Activated CD8-positive, alpha-beta T cell treated with anti-CD3 and anti-CD28 coated beads, Interleukin-2, amount 10 ng/mL, durations not matched to agents 7 days and 5 days (primary cell): ENCODE measurements at places on chromosomes 4 and X. TPM values are rescaled to one million over a fixed set of nuclear protein-coding genes. Genes with fewer than 3 reads are reported as not detected.

DNA sequence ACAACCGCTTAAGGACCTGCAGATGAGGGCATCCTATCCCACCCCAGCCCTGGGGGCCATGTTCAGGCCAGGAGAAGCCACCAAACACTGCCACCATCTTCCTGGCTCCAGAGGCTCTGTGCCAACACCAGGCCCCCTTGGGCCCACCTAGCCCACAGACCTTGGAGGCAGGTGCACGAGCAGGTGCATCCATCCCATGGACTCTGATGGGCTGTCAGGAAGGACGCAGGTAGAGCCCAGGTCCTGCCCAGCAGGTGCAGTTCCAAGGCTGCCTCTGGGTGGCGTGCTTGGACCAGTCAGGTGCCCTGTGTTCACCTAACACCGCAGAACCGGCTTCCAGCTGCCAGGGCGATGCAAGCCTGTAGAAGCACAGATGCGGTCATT, 22.8 kb upstream of the PDE6B start:
- H3K27me3 ChIP-seq: peaks cover 15% of the 10 kb centered on the region
- H3K36me3 ChIP-seq: no peaks in the 10 kb centered on the region
- H3K4me3 ChIP-seq: no peak overlapping the region
- peaks cover 8% of the 10 kb centered on the region for H3K4me1 ChIP-seq

- no peaks in the 10 kb centered on the region for H3K36me3 ChIP-seq
- H3K27ac ChIP-seq: no peak overlapping the region
- H3K4me1 ChIP-seq: no peaks in the 10 kb centered on the region
- no peaks in the 10 kb centered on the region for H3K27me3 ChIP-seq
Observed at GRCh38 chr4:84925558-84925957, 40.9 kb downstream of the WDFY3 start.

The ATP8A1 gene
- 38.5 TPM for total RNA-seq

The PRSS12 gene
- total RNA-seq: not detected

DNA sequence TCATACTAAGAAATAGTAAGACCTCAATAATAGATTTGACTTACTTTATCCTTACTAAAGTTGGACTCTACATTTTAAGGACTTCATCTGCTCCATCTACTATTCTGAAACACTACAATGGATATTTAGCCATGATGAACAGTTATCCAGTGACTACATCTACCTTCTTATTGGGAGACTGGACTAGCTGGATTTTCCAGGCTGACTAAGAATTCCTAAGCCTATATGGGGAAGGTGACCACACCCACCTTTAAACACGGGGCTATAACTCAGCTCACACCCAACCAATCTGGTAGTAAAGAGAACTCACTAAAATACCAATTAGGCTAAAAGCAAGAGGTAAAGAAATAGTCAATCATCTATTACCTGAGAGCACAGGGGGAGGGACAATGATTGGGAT, 1438.4 kb downstream of the TECRL start:
- H3K36me3 ChIP-seq: no peaks in the 10 kb centered on the region
- no peak for DNase-seq
- H3K27ac ChIP-seq: no peak overlapping the region
- H3K4me1 ChIP-seq: no peaks in the 10 kb centered on the region

GRCh38 chr4:133929531-133930239, 271.9 kb downstream of the PABPC4L start:
- no peak overlapping the region for H3K27ac ChIP-seq
- no peak overlapping the region for H3K4me3 ChIP-seq
- H3K27me3 ChIP-seq: no peaks in the 10 kb centered on the region
- H3K36me3 ChIP-seq: no peaks in the 10 kb centered on the region
- H3K4me1 ChIP-seq: no peaks in the 10 kb centered on the region

- no peak overlapping the region for H3K4me3 ChIP-seq
- no peak for DNase-seq
Observed at GRCh38 chr4:175871774-175872405, 59.8 kb upstream of the GPM6A start.

The CXCL9 gene
- not detected for total RNA-seq

- no peaks in the 10 kb centered on the region for H3K27me3 ChIP-seq
- no peak overlapping the region for H3K27ac ChIP-seq
- H3K4me1 ChIP-seq: peaks cover 24% of the 10 kb centered on the region
Observed at GRCh38 chrX:40150503-40150902, 52.7 kb upstream of the BCOR start.

DNA sequence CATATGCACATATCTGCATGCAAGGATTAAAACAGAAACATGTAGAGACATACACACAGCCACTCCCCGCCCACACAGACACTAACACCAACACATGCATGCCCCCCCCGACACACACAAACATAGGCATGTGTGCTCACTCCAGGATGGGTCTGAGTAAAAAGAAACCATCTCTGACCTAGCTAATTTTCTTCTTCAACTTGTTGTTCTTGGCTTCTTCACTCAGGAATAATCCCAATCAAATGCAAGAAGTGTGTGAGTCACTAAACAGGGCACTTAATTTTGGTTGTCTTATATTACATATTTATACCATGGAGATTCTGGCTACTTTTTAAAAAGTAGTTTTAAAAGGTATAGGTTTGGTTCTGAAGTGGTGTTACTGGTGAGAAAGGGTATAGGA, 28.3 kb downstream of the ENOX2 start:
- peaks cover 12% of the 10 kb centered on the region for H3K36me3 ChIP-seq
- no peak for DNase-seq
- H3K27ac ChIP-seq: no peak overlapping the region
- peaks cover 12% of the 10 kb centered on the region for H3K4me1 ChIP-seq
- H3K4me3 ChIP-seq: no peak overlapping the region

The RAI2 gene
- total RNA-seq: not detected

- H3K4me3 ChIP-seq: no peak overlapping the region
- no peaks in the 10 kb centered on the region for H3K36me3 ChIP-seq
- no peak for DNase-seq
Observed at GRCh38 chr4:56575820-56576429, 70.3 kb downstream of the ARL9 start.

- no peaks in the 10 kb centered on the region for H3K36me3 ChIP-seq
Observed at GRCh38 chr4:153152501-153153338, 51.5 kb upstream of the TRIM2 start.

- DNase-seq: no peak
- peaks cover 46% of the 10 kb centered on the region for H3K36me3 ChIP-seq
Observed at GRCh38 chrX:156000361-156000926, 2.9 kb downstream of the IL9R start.

GRCh38 chr4:52721968-52722815, 29.0 kb downstream of the ERVMER34-1 start:
- peak overlapping the region; percentile 81 for H3K27ac ChIP-seq
- peaks cover 13% of the 10 kb centered on the region for H3K4me1 ChIP-seq
- H3K4me3 ChIP-seq: peak overlapping the region; percentile 82
- peaks cover 25% of the 10 kb centered on the region for H3K36me3 ChIP-seq

DNA sequence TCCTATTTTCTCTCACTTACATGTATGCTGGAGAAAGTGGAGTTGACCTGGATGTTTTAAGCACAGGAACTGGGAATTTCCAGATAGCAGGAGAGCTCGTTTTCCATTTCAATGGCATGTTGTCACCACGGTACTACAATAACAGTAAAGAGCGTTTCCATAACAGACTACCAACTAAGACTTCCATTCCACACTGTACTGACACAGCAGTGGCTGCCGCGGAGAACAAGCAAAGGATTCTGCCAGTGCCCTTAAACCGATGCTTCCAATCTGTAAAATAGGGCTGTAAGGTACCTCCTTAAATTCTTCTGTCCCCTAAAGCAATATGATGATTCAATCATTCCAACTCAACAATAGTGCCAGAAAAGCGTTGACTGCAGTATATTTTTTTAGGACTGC, 143.9 kb downstream of the KLHL13 start:
- no peak overlapping the region for H3K27ac ChIP-seq
- no peak overlapping the region for H3K4me3 ChIP-seq
- H3K27me3 ChIP-seq: no peaks in the 10 kb centered on the region
- no peak for DNase-seq
- no peaks in the 10 kb centered on the region for H3K36me3 ChIP-seq
- H3K4me1 ChIP-seq: no peaks in the 10 kb centered on the region

- peak overlapping the region; percentile 59 for H3K4me3 ChIP-seq
- peaks cover 9% of the 10 kb centered on the region for H3K27me3 ChIP-seq
- H3K36me3 ChIP-seq: peaks cover 11% of the 10 kb centered on the region
- peaks cover 21% of the 10 kb centered on the region for H3K4me1 ChIP-seq
Observed at GRCh38 chr4:17512973-17513665, 1.2 kb upstream of the QDPR start.

The RAB40A gene
- total RNA-seq: not detected

DNA sequence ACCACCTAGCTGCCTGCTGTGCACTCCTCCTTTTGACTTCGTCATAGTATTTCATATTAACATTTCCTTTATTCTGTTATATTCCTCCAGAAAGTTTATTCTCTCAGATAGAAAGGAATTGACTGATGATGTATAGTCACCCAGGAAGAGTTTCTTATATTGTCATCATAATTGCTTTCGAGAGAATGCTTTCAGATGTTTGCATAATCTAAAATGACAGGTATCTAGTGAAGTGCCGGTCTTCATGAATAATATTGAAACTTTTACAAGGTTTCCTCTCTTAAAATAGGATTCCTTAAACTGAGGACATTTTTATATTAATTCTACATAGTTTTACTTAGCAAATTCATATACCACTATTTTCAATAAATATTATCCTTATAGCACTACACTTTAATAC, 10.1 kb downstream of the SEC24D start:
- no peak for DNase-seq
- H3K4me1 ChIP-seq: peaks cover 10% of the 10 kb centered on the region
- no peak overlapping the region for H3K27ac ChIP-seq
- peaks cover 30% of the 10 kb centered on the region for H3K36me3 ChIP-seq
- H3K27me3 ChIP-seq: no peaks in the 10 kb centered on the region

DNA sequence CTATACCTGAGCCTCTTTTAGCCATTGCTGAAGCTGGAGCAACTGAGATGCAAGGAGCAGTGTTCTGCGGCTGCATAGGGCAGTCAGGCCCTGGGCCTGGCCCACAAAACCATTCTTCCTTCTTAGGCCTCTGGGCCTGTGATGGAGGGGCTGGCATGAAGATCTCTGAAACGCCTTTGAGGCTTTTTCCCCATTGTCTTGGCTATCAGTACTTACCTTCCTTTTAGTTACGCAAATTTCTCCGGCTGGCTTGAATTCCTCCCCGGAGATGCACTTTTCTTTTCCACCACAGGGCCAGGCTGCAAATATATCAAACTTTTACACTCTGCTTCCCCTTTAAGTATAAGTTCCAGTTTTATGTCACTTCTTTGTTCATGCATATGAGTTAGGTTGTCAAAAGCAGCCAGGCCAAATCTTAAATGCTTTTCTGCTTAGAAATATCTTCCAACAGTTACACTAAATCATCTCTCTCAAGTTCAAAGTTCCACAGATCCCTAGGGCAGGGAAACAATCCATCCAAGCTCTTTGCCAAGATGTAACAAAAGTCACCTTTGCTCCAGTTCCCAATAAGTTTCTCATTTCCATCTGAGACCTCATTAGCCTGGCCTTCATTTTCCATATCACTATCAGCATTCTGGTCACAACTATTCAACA, 194.4 kb upstream of the PCDH7 start:
- no peaks in the 10 kb centered on the region for H3K4me1 ChIP-seq
- DNase-seq: no peak
- no peak overlapping the region for H3K27ac ChIP-seq
- H3K36me3 ChIP-seq: no peaks in the 10 kb centered on the region
- no peaks in the 10 kb centered on the region for H3K27me3 ChIP-seq

The SCML1 gene
- total RNA-seq: 5.7 TPM
